ENCODE measurements at places on chromosomes 5 and 9.

- no peak for DNase-seq
Observed at GRCh38 chr9:133593587-133594253, 15.5 kb downstream of the FAM163B start.

GRCh38 chr5:89117124-89117644 lies 234.2 kb upstream of the MEF2C start:
- no peak for DNase-seq

GRCh38 chr5:107532169-107532878 lies 138.4 kb downstream of the EFNA5 start:
- no peak for DNase-seq

DNA sequence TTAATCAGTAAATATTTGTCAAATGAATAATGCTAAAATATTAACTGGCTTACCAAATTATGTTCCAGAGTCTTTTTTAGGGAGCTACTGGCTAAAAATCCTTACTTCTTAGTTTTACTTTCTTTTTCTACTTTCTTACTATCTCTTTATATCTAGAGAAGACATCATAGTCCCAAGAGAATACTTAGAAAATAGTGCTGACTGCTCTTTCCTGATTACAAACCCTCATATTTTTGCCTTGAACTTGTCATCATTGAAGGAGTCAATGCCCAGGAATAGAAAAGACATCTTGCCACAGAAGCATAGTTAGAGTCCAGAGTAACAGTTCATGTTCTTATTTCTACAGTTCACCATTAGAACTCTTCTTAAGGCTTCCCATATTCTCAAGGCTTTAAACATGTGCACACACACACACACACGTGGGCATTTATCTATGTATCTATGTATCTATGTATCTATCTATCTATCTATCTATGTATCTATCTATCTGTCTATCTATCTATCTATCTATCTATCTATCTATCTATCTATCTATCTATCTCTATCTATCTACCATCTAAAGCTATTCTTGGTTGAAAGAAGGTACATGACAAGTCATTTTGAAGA lies 654.3 kb downstream of the ANXA1 start:
- DNase-seq: no peak

DNA sequence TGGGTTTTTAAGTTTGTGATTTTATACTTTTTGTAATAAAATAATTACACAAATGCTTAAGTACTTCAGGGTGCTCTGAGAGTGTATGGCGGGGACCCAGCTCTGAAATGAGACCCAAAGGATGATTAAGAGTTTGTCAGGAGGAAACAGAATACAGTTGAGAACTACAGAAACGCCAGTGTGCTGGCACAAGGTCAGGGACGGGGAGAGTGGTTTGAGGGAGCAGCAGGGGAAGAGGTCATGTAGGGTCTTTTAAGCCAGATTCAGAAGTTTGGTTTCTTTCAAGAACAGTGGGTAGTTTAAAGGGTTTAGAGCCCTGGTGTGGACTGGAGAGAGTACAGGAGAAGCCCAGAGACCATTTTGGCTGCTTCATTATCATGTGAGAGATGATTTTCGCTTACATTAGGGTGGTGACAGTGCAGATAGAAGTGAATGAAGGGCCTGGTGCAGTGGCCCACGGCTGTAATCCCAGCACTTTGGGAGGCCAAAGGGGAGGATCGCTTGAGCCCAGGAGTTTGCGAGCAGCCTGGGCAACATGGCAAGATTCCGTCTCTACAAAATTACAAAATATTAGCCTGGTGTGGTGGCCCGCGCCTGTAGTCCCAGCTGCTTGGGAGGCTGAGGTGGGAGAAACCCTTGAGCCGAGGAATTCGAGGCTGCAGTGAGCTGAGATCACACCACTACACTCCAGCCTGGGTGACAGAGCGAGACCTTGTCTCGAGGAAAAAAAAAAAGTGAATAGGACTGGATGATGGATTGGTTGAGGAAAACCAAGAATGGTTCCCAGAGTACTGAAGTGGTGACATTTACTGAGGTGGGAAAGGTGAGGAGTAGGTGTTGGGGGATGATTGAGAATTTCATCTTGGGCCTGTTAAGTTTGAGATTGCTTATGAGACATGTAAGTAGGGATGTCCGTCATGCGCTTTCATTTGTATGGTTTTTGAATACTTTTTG lies 1.4 kb upstream of the ETF1 start:
- no peak for DNase-seq

- DNase-seq: no peak
Observed at GRCh38 chr5:44646016-44646415, 162.7 kb upstream of the MRPS30 start.

GRCh38 chr9:2271426-2271825 lies 256.3 kb downstream of the SMARCA2 start:
- peak; percentile 17 for DNase-seq
